Activated effector memory CD4-positive, alpha-beta T cell treated with anti-CD3 and anti-CD28 coated beads, Interleukin-2, amount 50 U/mL, for 16 hours (primary cell): ENCODE measurements at places on chromosomes 5 and 9.

- no peak for DNase-seq
These were observed 13.4 kb upstream of the PRDM6 start for GRCh38 chr5:123075521-123076163.

DNA sequence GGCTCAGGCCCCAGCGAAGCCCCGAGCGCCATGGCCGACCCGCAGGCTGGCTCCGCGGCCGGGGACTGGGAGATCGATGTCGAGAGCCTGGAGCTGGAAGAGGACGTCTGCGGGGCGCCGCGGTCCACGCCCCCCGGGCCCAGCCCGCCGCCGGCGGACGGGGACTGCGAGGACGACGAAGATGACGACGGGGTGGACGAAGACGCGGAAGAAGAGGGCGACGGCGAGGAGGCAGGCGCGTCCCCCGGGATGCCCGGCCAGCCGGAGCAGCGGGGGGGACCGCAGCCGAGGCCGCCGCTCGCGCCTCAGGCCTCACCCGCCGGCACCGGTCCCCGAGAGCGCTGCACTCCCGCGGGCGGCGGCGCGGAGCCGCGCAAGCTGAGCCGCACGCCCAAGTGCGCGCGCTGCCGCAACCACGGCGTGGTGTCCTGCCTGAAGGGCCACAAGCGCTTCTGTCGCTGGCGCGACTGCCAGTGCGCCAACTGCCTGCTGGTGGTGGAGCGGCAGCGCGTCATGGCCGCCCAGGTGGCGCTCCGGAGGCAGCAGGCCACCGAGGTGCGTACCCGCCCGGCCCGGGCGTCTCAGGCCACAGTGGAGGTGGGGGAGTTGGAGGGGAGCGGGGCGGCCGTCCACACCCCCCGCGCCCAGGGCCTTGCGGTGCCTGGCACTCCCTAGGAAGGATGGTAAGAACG lies 1.6 kb downstream of the DMRT2 start:
- no peak for DNase-seq

DNA sequence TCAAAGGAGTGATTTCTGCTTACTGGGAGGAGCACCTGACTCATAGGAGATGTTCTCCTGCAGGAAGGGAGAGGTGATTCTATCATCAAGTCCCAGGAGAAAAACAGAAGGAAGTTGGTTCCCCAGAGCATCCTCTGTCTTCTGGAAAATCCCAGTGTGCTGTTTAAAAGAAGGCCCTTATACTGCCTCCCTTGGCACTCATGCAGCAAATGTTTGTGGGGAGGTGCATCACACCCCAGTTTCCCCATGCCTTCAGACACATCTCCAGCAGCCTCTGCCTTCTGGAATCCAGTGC lies 63.1 kb downstream of the PPARGC1B start:
- no peak for DNase-seq

DNA sequence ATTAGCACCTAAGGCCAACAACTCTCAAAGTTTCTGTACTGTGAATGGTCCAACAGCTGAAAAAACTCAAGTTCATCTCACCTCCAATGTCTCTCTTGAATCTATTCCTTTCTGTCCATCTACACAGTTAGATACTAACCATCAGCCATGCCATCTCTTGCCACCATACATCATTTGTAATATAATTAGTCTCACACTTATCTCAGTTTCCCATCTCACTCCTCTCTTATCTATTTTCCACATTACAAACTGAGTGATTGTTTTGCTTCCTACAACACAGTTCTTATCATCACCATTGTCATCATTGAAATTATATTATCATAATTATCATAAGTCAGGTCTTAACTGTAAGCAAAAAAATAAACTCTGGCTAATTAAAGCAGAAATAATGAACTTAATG lies 393.9 kb downstream of the PRELID2 start:
- DNase-seq: no peak

- no peak for DNase-seq
These were observed 23.4 kb upstream of the MAMDC2 start for GRCh38 chr9:70020217-70020616.

GRCh38 chr5:40223884-40224402 lies 455.8 kb upstream of the PTGER4 start:
- peak; percentile 64 for DNase-seq

DNA sequence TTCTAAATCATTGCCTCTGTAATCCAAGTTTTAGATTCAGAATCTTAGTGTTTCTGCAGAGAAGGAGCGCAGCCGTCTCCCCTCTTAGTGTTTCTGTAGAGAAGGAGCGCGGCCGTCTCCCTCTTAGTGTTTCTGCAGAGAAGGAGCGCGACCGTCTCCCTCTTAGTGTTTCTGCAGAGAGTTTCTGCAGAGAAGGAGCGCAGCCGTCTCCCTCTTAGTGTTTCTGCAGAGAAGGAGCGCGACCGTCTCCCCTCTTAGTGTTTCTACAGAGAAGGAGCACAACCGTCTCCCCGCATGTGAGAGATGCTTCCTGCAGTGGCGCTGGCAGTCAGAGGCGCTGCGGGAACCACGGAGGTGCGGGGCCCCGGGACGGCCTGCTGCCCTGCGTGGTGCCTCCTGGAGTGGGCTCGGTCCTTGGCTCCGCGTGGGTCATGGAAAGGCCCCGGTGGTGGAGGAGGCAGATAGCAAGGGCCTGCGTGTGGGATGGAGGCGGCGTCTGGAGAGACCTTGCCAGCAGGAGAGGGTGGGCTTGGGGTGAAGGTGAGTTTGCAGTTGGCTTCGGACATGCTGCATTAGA lies 10.9 kb downstream of the CEP72 start:
- DNase-seq: no peak

GRCh38 chr5:25540628-25541027 lies 895.9 kb upstream of the CDH10 start:
- no peak for DNase-seq

DNA sequence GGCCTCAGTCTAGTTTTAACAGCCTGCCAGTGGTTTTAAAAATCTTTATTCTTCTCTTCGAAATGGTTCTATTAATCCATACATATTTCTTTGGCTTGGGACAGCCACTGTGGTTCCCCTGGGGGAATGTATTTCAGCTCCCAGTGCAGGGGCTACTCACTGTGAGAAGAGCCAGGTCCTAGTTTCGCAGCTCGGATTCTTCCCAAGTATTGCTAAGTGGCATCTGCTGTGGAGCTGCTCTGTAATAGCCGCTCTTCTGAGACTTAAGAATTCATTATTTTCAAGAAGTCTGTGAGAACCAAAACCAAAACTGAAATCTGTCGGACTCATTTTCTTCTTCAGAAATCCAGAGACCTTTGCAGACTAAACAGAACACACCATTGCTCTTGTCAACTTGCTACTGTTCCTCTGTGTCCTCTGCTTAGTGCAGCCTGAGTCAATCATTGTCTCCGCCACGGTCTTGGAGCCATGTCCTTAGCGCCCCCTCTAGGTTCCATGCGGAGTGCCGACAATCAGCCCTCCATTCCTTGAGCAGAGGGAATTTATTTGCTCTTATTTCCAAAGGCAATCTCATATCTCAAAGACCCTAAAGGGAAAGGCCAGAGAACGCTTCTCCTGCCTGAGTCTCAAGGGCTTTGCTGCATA lies 478.2 kb downstream of the SPATA31D1 start:
- no peak for DNase-seq

DNA sequence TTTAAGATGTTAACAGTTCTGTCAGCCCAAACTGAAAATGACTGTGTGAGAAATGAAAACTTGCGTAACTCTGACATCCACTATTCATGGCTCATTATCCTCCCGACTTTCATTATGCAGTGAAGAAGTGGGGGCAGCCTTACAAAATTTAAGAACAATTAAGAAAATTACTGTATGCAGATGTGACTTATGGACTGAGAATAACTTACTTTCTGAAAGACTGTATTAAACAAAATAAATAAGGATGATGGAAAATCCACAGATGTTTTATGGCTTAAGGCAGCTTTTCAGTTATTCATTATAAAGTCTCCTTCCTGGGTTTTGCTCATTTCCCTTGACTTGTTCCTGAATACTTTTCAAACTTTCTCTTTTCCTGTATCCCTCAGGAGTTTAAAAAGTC lies 55.2 kb downstream of the GRIN3A start:
- DNase-seq: no peak

- DNase-seq: no peak
These were observed 46.7 kb upstream of the CXCL14 start for GRCh38 chr5:135625486-135625885.

DNA sequence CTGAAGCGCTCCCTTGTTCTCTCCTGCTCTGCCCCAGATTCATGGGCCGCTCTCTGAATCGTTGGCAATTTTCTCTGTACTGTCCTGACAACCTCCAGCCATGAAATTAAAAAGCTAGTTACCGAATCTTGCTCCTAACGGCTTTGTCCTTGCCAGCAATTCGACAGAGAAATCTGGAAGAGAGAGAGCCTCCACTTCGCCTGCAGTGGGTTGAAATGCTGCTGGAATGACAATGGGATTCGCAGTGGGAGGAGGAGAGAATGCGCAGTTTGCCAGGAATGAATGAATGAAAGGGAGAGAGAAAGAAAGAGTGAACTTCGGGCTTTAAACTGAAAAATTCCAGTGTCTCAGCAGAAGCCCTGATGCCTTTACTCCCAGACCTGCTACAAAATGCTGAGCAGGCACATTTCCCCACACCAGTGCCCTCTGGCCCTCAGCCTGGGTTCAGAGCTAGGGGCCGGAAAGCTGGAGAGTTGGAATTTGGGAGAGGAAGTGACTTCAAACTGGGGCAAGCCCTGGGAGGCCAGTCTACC lies 11.5 kb upstream of the BOD1 start:
- no peak for DNase-seq

- no peak for DNase-seq
These were observed 525.9 kb upstream of the ZNF608 start for GRCh38 chr5:125272357-125272756.

GRCh38 chr5:16808021-16808420 lies 128.1 kb downstream of the MYO10 start:
- DNase-seq: no peak

DNA sequence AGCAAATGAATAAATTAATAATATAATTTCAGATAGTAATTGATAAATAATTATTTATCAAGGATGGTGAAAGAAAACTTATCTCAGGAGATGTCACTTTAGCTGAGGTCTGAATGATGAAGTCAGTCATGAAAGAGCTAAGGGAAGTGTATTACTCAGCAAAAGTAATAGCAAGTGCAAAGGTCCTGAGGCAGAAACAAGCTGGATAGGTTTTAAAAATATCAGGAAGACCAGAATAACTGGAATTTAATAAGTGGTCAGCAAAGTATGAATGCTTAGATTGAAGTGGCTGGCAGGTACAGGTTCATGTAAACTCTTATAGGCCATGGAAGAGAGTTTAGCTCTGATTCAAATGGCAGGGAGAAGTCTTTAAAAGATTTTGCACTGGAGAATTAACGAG lies 1.0 kb upstream of the NMUR2 start:
- DNase-seq: no peak

GRCh38 chr9:130311408-130312140 lies 46.0 kb downstream of the HMCN2 start:
- DNase-seq: no peak

GRCh38 chr9:33510262-33511183 lies 13.5 kb upstream of the ANKRD18B start:
- peak; percentile 74 for DNase-seq

- no peak for DNase-seq
These were observed 126.0 kb downstream of the TMEM174 start for GRCh38 chr5:73298772-73299630.

DNA sequence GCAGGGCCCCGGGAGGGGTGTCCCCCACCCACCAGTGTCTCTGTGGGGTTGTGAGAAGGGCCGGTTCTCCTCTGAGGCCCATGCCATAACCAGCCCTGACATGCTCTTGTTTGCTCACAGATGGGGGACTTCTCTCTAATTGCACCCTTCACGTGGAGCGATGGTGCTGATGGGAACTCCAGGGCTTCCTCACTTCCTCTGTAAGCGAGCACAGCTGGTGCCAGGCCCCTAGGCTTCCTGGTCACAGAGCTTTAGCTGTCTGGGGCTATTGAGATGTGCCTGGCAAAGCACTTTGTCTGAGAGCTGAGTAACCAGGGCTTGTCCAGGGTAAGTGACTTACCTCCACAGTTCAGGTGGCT lies 36.4 kb downstream of the PHF2 start:
- no peak for DNase-seq

DNA sequence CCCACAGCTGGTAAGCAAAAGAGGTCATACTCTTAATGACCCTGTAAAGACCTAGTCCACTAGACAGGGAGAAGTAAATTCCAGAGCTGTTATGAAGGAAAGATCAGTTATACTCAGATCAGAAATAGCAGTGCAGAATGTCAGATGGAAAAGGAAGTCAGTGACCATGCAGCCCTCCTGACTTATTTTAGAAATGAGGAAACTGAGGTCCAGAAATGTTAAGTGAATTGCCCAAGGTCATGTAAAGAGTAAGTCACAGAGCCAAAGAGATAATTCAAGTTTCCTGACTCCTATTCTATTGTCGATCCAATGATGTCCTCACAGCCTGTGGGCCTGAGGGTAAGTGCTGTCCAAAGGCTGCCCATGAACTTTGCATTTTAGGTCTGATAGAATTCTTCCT lies 214.9 kb upstream of the IL12B start:
- DNase-seq: no peak

DNA sequence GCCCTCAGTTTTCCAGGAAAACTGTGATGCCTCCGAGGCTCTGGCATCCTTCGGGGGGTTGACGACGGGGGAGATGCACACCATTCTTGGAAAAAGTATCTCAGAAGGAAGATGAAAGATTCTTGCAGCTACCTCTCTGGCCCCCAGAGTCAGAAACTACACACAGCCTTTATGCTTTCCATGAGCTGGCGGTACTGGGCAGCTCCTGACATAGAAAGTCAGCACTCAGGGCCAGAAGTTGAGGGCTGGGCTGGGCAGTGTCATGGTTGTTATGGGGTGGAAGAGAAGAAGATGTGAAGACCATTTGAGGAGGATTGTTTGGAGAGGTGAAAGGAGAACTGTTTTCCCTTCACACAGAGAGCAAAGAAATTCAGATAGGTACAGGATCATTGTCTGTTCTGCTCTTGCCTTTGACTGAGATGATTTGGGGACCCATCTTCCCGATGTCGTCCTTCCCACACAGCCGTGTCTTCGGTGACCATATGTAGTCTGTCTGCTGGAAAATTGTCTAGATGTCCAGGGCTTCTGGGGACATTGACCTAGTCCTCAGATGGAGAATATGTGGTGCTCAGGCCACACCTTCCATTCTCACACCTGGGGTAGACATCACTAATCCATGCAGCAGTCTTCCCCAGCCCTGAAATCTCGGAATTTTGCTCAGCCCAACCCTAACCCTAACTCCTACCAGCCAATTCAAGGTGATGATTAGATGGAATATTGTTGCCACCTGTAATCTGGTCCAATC lies 237.1 kb downstream of the CACNA1B start:
- peak; percentile 17 for DNase-seq

DNA sequence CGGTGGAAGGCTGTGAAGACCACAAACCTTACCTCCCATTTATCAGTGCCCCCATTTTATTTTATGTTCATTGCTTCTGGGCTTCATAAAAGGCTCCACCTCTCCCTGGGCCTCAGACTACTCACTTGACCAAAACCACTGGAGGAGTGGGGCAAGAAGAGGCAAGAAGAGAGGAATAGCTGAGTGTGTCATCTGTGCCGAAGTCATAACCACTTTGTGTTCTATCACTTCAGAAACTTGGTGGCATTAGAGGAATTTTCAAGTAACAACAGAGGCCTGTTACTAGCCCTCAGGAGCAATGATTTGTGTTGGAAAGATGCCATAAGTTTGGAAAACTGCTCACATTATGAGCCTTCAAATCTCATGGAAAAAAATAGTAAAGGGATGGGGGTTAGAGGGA lies 88.7 kb upstream of the PIK3R1 start:
- no peak for DNase-seq

- peak; percentile 25 for DNase-seq
These were observed 96.1 kb upstream of the IER5L start for GRCh38 chr9:129273941-129274684.

GRCh38 chr9:90240541-90240940 lies 402.1 kb downstream of the DIRAS2 start:
- no peak for DNase-seq
